Stimulated activated CD4-positive, alpha-beta T cell treated with anti-CD3 and anti-CD28 coated beads, Interleukin-15, amount 100 ng/mL, for 1 hour (primary cell): ENCODE measurements at places on chromosomes 6 and 20.

DNA sequence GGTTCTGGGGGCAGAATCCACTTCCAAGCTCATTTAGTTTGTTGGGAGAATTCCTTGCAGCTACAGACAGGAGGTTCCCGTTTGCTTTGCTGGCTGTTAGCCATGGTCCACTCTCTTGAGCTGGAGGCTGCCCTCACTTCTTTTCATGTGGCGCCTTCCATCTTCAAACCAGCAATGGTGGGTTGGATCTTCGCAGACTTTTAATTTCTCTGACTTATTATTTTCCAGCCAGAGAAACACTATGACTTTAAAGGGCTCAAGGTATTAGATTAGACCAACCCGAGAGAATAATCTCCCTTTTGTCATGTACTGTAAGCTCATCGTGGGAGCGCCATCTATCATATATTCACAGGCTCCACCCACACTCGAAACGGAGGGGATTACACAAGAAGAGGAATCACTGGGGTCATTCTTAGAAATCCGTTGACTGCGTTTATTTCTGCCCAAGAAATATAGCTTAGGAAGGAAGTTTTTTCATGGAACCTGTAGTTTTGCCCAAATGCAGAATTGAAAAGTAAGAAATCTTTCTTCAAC is 38.9 kb downstream of the SAMD5 start:
- no peak for DNase-seq

- DNase-seq, result no peak
Observed at GRCh38 chr6:75746221-75746620, 2.8 kb upstream of the MYO6 start.

- no peak for DNase-seq
Observed at GRCh38 chr6:54910431-54910884, 63.9 kb downstream of the FAM83B start.

DNA sequence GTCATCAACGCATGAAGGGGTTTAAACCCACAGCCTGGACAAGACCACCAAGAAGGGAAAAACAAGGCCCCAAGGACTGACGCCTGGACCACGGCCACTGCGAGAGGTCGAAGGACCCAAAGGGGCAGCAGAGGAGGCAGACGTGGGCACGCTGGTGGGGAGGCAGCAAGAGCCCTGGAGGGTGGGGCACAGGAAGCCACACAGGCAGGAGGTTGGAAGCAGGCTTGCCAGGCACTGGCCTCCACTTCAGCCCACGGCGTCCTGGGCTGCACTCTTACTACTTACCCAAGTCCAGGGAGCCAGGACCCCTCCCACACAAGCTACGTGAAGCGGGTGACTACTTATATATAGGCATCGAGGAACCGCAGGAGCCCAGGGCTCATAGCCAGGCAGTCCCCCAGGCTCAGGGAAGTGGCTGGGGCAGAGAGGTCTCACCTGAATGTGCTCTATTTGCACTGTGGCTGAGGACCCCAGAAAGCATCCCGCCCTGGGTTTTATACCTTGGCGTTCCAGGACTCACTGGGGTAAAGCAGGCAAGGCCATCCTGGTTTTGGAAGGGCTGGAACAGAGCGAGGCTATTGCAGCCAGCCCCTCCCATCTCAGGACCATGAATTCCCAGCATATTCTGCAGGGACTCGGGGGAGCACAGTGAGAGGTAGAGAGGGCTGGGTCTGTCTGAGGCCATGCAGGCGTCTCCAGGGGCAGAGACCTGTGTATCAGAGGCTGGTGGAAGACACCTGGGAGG is 113.8 kb upstream of the AFDN start:
- DNase-seq, result no peak

DNA sequence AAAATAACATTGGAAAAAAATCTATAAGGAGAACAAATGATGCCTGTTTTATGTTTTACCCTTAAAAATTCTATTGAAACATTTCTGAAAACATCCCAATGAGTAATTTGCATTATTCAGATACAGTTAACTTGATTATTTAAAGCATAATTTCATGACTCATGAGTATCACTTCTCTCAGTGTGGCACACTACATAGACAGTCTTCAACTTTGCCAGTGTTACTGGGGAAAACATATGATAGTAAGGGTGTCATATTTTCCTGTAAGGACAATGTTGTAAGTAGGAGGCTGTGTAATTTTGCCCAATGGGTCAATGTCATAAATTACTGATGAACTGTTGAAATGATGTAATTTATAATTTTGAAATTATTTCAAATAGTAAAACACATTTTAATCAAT is 125.5 kb downstream of the PHACTR1 start:
- DNase-seq, result no peak
